ENCODE measurements at places on chromosomes 1 and 21.
A peak's percentile ranks its signal among the peaks of the same experiment; 100 is the strongest.

- no peak for DNase-seq
Measured at GRCh38 chr1:111738133-111738435, 1.1 kb downstream of the INKA2 start.

DNA sequence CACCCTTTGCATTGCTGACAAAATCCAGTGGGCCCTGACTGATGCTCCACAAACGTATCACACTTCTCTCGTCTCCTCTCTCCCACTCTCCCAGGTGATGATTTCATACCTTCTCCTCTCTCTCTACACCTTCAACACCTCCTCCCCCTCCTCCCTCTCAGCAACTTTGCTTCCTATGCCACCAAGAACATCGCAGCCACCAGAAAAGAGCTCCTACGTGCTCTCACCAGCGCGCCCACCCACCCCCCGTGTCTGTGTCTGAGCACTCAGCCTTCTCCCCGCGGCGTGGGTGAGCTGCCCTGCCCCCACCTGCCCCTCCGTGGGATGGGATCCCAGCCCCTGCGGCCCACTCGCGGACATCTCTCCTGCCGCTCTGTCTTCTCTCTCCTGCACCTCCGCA lies 55.1 kb upstream of the COX20 start:
- DNase-seq = no peak

- DNase-seq = no peak
Measured at GRCh38 chr21:46115441-46116188, 17.7 kb downstream of the COL6A2 start.

- peak; percentile 12 for DNase-seq
Measured at GRCh38 chr1:43293896-43294760, 6.7 kb upstream of the TIE1 start.

- no peak for DNase-seq
Measured at GRCh38 chr21:21751286-21751685, 753.1 kb downstream of the NCAM2 start.

- DNase-seq = no peak
Measured at GRCh38 chr21:41067709-41068108, 100.3 kb upstream of the BACE2 start.

DNA sequence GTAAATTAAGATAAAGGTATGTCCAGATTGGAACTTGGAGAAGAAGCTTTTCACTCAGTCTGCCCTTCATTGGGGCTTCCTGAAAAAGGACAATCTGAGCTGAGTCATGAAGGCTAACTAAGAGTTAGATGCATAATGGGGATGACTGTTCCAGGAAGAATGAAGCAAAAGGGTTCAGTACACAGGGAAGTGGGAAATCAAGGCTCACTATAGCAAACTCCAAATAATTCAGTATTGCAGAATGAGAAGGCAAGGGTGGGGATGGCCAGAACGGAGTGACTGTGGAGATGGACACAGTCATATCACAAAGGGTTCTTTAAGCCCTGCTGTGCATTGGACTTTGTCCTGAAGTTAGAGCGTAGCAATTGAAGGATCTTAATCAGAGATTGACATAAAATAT lies 158.3 kb downstream of the FGGY start:
- peak; percentile 59 for DNase-seq

GRCh38 chr1:87556326-87556725 lies 227.6 kb downstream of the LMO4 start:
- no peak for DNase-seq

GRCh38 chr1:61175976-61176375 lies 93.6 kb downstream of the NFIA start:
- no peak for DNase-seq

GRCh38 chr1:34695580-34695979 lies 59.3 kb upstream of the GJB5 start:
- no peak for DNase-seq

GRCh38 chr1:13782634-13783360 lies 82.8 kb downstream of the PRDM2 start:
- no peak for DNase-seq

DNA sequence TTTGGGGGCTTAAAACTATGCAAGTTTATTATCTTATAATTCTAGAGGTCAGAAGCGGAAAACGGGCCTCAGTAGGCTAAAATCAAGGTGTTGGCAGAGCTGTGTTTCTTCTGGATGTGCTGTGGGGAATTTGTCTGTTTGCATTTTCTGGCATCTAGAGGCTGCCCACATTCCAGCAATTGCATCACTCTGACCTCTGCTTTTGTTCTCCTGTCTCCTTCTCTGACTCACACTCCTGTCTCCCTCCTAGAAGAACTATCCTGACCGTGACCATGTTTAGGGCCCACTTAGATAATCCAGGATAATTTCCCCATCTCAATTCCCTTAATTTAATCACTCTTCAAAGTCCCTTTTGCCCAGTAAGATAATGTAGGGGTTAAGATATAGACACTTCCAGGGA lies 127.4 kb upstream of the DEPDC1 start:
- DNase-seq = peak; percentile 31

GRCh38 chr1:204544321-204544720 lies 28.1 kb downstream of the MDM4 start:
- no peak for DNase-seq

DNA sequence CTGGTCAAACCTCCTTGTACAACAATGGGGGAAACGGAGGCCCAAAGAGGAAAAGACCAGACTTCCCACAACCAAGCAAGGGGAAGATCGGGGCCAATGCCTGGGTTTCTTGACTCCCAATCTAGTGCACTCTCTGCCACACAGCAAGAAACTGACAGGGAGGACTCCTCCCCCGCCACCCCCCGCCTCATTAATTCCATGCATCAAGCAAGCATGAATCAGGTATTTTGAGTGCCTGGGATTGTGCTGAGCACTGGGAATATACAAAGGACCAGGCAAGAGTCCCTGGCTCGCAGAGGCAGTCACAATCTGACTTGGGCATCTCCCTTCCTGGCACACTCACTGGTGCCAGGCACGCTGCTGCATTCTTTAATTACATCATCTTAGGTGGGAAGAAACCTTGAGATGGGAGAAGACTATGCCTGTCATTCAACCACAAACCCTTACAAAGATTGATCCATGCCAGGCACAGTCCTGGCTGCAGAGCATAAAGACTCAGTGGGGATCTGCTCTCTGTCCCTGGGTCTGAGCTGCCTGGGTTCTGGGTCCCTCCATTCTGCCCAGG lies 4.4 kb upstream of the KCNC4 start:
- DNase-seq = no peak

DNA sequence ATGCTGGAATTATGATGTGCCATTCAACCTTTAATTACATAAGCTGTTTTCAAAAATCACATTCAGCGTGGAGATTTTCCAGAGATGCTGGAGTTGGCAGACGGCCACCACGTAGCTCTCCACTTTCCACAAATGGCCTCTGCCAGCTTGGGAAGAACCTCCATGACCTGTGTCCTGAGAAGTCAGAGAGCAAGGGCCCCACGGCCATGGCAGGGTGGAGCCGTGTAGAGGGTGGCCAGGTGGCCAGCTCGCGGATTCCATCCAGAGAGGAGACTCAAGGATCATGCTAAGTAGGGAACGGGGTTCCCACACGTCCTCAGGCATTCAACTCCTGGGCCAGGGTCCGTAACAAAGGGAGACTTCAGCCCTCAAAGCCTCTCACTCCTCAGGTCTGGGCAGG lies 1.3 kb upstream of the GALE start:
- no peak for DNase-seq

GRCh38 chr1:113545210-113545609 lies 154.9 kb downstream of the MAGI3 start:
- DNase-seq = peak; percentile 15

DNA sequence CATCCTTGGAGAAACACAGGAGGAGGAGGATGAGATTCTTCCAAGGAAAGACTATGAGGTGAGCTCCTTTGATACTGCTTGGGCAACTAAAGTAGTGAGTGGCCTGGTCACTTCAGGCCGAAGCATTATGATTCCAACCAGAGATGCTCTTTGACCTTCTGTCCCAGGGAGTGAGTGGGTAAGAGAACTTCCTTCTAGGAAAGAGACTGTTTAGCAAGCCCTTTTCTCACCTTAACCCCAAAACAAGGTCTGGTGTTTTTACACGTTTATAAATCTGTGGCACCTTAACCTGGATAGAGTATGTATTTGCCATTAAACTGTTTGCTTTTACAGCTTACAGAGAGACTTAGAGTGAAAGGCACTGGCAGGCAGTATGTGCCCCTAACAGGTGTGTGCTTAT lies 1.1 kb downstream of the CLCN6 start:
- DNase-seq = no peak

DNA sequence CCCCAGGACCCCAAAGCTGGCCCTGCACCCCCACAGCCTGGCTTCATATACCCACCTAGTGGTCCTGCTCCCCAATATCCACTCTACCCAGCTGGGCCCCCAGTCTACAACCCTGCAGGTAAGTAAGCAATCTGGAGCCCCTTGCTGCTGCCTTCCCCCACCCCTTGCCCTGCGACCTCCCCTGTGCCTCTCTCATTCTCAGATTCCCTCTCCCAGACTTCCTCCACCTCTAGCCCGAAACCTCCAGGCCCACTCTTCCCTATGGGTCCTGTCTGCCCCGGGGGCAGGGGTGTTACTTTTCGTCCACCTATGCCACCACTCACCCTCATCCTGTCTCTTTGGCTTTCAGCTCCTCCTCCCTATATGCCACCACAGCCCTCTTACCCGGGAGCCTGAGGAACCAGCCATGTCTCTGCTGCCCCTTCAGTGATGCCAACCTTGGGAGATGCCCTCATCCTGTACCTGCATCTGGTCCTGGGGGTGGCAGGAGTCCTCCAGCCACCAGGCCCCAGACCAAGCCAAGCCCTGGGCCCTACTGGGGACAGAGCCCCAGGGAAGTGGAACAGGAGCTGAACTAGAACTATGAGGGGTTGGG lies 2.9 kb downstream of the SHISA4 start:
- DNase-seq = no peak

DNA sequence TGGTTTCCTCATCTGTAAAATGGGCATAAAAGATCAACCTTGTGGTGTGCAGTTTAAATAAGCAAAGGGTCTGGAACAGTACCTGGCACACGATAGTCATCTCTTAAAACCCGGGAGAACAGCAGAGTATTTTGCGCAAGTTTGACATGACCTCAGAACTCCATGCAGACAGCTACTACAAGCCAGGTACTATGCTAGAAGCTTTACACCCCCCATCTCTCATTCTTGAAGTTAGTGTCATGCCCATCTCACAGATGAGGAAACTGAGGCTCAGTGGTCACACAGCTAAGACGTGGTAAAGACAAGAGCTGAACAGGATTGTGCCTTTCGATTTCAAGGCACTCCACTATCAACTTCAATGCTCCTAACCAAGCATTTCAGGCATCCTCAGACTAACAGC lies 78.7 kb downstream of the CAPZB start:
- DNase-seq = no peak

GRCh38 chr21:45207839-45208626 lies 79.7 kb downstream of the POFUT2 start:
- no peak for DNase-seq

DNA sequence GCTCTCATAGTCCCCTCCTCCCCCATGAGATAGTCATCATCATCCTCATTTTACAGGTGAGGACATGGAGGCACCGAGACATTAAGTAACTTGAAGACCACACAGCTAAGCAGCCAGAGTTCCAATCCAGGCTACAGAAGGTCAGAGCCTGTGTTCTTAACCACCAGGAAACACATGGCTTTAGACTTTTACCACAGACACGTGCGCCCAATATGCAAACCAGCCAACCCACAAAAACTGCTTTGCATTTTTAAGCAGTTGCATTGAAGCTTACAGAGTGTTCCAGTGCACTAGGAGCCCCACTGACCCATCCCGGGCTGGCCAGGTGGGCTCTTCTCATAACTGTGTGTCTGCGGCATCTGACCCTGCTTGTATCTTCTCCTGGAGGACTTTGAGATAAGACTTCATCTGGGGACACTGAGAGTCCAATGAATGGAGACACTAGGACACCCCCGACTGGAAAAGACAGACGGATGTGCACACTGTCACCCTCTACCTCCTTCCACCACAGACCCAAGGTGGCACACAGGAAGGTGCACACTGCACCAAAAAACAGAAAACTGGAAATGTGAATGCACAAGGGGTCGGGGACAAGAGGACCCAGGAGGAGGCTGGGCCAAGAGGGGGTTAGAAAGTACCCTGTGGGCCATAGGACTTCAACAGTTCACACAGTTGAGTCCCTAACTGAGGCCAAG lies 56.4 kb downstream of the ETS2 start:
- peak; percentile 47 for DNase-seq

- no peak for DNase-seq
Measured at GRCh38 chr1:153610334-153610733, 2.6 kb downstream of the S100A16 start.

DNA sequence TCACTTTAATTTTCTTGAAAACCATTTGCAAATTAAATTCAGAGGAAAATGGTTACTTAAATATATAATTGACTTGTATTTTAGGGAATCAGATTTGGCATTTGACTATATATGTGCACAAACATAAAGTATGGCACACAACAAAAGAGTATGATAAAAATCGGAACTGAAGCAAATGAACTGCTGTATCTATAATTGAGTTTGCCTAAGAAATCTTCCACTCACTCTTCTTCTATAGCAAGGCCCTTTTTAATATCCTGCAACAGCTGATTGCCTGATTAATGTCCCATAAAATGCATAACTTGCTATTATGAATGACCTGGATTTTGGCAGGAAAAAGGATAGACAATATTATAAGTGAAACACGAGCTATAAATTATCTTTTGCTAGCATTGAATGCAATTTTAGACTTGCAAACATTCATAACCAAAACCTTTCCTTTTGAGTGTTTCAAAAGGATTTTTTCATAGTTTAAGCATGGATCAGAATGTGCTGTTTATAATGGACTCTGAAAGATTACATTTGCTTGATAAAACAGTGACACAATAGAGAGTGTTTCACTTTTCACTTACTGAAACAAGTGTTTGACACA lies 2204.3 kb downstream of the MRPL39 start:
- DNase-seq = no peak

- DNase-seq = no peak
Measured at GRCh38 chr1:10989095-10989494, 23.4 kb upstream of the TARDBP start.

Data from fibroblast of skin of scalp (primary cell).